RWPE1 (cell line): ENCODE measurements at places on chromosomes 11 and 22.

GRCh38 chr22:38843201-38843656, 599 bp downstream of the NPTXR start:
- peak; percentile 32 for DNase-seq

- DNase-seq, result no peak
These were observed 213.3 kb downstream of the MN1 start for GRCh38 chr22:27588268-27588667.

GRCh38 chr11:113728814-113729213, 22.7 kb upstream of the TMPRSS5 start:
- DNase-seq, result no peak

DNA sequence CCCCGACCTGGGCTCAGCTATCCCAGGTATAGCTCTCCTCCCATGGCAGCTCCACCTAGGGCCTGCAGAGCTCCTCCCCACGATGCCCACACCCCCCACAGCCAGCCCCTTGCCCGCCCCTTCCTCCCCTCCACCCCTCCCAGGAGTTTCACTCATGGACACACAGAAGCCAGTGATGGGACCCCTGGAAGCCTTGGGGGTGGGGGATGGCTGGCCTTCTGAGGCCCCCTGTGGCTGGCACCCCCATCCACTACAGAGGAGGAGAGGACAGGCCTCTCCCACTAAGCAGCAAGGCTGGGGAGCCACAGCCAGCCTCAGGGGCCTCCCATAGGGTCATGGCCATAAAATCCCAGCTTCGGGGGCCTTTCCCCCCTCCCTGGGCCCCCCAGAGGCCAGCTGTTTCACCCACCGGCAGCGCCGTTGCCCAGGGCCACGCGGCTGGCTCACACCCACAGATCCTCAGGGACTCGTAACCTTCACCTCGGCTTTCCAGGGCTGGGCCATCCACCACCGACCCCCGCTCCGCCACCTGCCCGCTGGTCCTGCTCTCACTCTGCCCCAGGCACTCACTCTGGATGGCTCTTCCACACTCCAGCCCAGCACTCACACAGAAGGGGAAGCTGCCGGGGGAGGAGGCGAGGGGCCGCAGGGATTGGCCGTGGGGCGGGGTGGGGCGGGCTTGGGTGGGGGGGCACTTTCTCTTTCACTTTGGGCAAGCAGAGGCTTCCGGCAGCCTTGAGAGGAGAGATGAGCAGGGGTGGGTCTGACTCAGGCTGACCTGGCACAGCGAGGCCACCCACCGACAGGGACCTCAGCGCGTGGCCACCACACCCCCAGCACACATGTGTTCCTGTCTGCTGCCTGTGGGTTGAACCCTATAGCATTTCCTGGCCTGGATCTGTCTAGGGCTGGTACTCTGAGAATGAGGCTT, 2.2 kb downstream of the SLC25A22 start:
- peak; percentile 83 for DNase-seq

DNA sequence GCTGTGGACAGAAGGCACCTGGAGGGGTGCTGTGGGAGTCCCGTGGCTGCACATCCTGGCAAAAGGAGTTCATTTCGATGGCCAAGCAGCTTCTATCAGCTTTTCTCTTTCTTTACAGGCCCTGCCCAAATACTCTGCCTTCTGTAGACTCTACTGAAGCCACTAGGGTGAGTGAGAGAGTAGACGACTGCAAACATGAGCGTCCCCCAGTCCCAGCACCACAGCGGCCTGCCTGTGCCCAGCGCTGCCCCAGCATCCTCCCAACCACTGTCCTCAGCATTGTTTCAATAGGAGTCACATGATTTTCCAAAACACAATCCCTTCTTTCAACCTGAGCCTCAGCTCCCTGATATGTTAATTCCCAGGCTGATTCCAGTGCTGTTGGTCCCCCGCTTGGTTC, 110.0 kb downstream of the KIRREL3 start:
- no peak for DNase-seq

GRCh38 chr22:33013531-33014162, 44.5 kb downstream of the SYN3 start:
- no peak for DNase-seq

DNA sequence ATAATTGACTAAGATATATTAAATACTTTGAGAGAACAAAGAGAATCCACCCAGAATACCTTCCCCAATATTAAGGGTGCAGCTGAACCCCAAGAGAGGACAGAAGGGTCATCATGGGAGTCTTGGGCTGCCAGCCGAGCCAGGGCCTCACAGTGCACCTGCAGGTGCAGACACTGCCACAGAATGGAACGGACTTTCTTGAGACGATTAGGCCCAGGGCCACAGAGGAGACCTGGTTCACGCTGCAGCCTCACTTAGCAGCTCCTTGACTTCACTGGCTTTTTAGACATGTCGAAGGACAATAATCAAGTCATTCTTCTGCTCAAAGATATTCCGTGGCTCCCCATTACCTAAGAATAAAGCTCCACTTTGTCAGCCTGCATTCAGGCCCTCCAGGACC, 100.6 kb downstream of the PHF21B start:
- no peak for DNase-seq

DNA sequence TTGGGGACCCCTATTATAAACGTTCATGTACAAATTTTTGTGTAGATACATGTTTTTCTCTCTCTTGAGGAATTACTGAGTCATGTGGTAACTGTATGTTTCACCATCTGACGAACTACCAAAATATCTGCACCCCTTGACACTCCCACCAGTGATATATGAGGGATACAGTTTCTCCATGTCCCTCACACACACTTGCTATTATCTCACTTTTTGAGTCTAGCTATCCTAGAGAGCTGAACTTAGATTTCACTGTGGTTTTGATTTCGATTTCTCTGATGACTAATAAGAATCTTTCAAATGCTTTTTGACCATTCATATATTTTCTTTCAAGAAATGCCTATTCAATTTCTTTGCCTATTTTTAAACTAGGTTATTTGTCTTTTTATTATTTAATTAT, 200.2 kb downstream of the PGR start:
- peak; percentile 3 for DNase-seq
